ENCODE measurements at places on chromosomes 12 and 14.
A peak's percentile ranks its signal among the peaks of the same experiment; 100 is the strongest.

DNA sequence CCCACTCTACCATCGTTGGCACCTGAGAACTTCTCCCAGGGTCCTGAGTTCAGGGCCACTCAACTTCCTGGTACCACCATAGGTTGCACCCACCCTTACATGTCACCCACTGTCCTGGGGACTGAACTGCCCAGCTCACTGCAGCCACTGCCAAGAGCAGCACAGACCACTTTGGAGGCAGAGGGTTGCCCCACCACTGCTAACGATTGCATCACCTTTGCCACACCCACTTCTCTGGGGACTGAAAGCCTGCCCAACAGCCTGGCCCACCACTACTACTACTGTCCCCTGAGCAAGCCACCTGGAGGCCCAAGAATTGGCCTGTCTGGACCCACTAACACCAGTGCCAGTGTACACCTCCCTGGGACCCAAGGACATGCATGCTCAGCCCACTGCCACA, 27.6 kb downstream of the CACNA2D4 start:
- no peak for DNase-seq

DNA sequence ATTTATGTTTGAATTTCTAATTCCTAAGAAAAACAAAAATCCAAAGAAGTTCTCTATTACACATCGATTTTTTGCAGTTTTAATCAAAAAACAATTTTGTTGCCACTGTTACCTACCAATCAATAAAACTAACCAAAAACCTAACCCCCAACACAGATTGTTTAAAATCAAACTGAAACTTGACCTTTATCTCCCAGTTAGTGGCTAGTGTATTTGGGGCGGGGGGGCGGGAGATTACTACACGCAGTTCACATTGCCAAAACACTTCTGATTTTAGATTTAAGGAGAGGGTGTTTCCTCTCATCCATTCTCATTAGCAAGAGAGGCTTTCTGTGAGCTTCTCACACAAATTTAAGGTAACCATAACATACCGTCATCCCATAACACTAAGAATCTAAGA, 6.4 kb downstream of the CDC42BPB start:
- no peak for DNase-seq

- DNase-seq, result no peak
Measured at GRCh38 chr14:100820957-100821356, 5.0 kb upstream of the MEG3 start.

DNA sequence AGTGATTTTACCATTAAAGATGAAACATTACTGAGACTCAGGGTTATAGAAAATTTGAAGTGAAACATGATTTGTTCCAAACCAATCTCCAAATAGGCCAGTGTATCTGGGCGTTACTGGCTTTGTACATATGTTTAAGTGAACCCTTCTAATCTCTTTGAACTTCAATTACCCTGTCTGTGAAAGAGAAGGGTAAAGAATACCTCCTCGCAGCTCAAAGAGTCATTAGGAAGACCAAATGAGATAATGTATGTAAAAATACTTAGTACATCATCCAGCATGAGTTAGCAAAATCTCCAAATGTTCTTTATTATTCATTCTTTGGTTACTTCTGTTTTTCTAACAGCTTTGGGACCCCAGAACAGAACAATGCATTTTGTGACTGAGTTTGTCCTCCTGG, at the start of gene OR11H6:
TSS of gene OR11H6 (plus strand) at position 301 of the 400 bp plus-strand sequence. CDS start at position 301, 0 bp downstream.
- DNase-seq, result no peak

DNA sequence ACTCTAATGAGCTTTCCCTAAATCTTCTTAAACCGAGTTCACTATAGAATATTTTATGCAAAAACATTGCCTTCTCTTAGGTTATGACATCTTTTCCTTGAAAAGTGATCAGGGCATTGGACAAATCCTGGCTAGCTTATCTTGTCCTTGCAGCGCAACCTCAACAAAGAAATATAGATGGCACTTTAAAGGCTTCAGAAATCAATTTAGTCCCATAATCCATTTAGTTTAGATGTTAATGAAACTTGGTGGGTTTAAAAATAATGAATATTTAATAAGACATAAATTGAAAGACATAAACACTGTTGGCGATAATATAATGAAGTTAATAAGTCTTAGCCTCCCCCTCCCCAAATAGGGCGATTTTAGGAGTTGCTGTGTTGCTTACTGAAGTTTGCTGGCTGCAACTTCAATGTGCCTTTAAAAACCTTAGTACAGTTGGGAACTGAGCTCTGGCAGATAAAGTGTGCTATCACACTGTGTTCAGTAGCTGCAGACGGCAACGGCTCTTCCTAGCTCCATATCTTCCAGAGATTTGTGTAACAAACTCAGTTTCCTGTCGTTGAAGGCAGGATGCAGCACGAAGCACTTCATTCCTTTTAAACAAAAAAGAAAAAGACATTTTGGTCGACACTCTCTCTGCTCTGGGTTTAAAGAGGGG, 19.5 kb downstream of the PLXNC1 start:
- DNase-seq, result no peak

DNA sequence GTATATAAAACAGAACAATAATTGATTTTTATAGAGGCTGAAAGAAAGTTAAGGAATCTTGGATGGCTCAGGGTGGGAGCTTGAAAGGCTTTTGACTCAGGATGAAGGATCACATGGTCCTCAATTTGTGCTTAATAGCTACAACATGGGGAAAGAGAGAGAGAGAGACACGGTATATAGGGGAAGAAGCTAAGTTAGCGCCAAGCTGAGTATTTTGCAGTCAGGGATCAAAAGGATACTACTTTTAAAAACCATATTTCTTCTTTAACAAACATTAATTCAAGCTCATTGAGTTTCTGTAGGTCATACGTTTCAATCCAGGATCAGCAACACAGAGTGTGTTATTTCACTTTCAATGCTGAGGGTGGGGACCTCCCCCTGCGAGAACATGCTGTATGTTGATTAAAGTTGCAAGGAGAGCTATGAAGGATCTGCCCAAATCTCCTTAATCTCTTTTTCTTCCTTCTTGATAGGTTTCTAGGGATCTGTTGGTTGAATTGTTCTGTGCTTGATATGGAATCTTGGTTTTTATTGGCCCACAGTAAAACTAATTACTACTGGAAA, 133.1 kb upstream of the NUDT4 start:
- DNase-seq, result no peak

DNA sequence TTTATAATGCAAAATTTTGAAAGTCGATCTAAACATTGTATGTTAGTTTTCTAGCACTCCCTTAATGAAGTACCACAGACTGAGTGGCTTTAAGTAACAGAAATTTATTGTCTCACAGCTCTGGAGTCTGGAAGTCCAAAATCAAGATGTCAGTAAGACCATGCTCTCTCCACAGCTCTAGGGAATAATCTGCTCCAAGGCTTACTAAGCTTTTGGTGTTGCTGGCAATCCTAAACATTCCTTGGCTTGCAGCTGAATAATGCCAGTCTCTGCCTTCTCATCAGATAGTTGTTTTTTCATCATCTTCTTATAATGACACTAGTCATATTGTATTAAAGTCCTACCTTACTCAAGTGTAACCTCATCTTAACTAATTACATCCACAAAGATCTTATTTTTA, 102.2 kb downstream of the RASSF9 start:
- DNase-seq, result peak; percentile 55

- DNase-seq, result no peak
Measured at GRCh38 chr14:66596241-66596985, 88.5 kb downstream of the GPHN start.

DNA sequence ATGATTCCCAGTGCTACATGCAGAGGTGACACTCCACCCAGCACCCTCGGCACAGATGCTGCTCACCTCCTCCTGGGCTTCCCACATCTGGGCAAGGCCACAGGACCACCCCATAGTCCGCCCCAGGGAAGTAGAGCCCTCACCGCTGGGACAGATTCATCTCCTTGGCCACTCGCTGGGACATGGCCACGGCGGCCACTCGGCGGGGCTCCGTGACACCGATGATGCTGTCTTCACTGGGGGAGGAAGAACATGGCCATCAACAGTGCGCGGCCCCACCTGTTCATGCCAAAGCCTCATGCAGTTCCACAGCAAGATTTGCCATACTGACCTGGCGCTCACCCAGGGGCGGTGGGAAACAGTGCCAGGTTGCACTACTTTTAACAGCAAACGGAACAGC, 13.7 kb downstream of the DHX37 start:
- no peak for DNase-seq

DNA sequence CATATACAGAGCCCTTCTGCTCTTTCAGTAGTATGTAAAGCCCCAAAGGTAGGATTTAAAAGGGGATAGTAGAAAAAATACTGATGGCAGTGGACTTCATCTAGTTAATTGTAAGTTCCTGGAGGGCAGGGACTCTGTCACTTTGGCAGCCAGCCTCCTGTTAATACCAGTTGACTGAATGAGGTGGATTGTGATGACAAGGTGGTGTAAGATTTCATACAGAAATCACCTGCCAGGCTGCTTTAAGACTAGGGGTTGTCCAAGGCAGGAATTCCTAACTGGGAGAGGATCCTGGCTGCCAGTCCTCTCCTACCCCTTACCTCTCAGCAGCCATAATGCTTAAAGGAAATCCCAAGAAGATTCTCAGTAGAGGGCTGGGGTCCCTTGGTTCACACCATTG, 7.3 kb downstream of the DYRK2 start:
- no peak for DNase-seq

GRCh38 chr14:51240804-51241380, 845 bp downstream of the TMX1 start:
- DNase-seq, result no peak

- no peak for DNase-seq
Measured at GRCh38 chr12:99035803-99036202, 390.7 kb downstream of the APAF1 start.

GRCh38 chr12:110546339-110546738, 36.8 kb downstream of the PPTC7 start:
- DNase-seq, result peak; percentile 89

GRCh38 chr14:97539884-97540283, 742.7 kb downstream of the VRK1 start:
- DNase-seq, result no peak

DNA sequence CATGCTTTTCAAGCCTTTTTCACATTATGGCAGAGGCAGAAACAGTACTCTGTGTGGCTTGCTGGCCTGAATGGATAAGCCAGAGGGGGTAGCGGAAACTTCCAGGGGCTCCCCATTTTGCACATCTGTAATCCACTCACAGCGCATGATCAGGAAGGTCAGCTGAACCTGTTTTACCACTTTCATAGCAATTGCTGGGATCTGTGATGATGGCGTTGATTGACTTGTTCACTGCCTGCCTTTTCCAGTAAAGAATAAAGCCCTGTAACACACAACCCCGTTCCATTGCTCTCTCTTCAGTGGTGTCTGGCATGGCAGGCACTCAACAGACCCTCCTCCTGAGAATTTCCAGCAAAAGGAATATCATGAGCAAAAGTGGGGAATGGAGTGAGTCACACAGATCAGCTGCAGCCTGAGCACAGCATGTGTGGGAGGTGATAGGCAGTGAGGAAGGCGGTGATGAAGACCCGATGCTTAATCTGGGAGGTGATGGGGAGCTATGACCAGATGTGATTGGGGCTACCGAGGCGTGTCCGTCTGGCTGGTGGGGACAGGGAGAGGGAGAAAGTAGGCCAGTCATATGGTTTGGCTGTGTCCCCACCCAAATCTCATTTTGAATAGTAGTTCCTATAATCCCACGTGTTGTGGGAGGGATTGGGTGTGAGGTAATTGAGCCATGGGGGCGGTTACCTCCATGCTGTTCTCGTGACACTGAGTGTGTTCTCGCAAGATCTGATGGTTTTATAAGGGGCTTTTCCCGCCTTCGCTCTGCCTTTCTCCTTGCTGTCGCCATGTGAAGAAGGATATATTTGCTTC, 44.7 kb upstream of the CHST11 start:
- no peak for DNase-seq

DNA sequence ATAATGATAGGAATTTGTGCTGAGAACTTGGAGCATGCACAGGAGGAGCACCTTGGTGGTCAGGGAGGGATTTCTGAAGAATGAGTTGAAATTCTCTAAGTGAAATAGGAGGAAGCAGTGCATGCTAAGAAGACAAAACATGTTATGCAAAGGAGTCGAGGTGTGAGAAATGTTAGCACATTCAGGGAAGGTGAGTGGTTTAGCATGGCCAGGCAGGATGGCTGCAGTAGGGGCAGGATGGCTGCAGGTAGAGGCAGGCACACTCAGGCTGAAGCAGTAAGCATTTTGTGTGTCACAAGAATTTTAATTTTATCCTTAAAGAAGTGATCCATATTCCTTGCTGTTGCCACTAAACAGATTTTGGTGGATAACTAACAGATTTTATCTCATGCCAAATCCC, 46.3 kb downstream of the CATSPERB start:
- no peak for DNase-seq

- DNase-seq, result peak; percentile 88
Measured at GRCh38 chr12:91180582-91181395, 1.8 kb downstream of the DCN start.

- peak; percentile 2 for DNase-seq
Measured at GRCh38 chr12:41304526-41304925, 116.4 kb downstream of the PDZRN4 start.

DNA sequence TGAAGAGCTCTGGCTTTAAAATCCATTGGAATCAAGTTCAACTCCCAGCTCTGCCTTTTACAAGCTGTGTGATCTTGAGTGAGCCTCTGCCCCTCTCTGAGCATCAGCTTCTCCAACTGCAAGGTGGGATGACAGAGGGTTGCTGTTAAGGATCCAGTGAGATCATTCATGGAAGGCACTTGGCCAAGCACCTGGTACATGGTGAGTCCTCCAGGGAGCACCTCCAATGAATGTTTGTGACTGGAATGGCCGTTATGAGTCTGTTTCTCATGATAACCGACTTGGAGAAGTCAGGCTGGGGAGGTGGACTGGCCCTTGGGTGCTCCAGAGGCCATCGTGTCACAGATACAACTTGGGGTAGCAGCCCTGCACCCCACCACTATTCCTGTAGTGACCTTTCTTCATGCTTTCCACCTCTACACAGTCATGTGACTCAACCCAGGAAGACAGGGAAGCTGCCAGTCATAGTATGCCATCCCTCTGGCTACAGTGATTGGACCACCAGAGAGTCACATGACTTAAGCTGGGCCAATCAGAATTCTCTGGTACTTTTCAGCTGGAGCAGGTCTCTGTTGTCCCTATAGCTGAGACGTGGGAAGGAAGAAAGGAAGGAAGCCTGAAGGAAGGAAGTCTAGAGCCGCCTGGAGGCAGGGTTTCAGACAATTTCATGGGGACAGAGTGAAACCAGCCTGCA, 146.5 kb upstream of the MYL2 start:
- no peak for DNase-seq

DNA sequence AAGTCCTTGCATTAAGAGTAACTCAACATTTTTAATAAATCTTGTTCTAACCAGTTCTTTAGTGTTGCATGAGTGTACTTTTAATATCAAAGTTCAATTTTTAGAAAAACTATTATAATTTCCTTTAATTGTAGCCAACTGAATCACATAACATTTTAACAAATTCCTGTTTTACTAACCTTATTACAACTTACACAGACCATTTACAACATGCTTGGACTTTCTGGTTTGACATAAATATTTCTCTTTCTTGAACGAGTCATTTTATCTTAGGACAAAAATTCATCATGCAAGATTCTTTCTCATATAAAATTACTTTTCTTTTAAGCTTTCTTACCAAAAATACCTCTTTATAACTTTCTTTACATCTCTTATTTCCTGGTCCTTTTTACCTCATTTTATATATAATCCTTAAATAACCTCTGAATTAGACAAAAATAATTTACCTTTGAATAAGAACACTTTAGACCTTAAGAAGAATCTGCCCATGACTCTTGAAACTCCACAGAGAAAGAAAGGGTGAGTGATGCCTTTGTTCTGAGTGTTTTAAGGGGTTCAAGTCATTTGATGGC, 3.9 kb downstream of the SLCO1A2 start:
- DNase-seq, result peak; percentile 9

- DNase-seq, result no peak
Measured at GRCh38 chr12:32780071-32780470, 24.4 kb upstream of the YARS2 start.

Measured in fibroblast of skin of back (primary cell).